ENCODE measurements at places on chromosomes 4 and X.

GRCh38 chr4:175376287-175376977 lies 435.6 kb downstream of the GPM6A start:
- DNase-seq, result no peak

DNA sequence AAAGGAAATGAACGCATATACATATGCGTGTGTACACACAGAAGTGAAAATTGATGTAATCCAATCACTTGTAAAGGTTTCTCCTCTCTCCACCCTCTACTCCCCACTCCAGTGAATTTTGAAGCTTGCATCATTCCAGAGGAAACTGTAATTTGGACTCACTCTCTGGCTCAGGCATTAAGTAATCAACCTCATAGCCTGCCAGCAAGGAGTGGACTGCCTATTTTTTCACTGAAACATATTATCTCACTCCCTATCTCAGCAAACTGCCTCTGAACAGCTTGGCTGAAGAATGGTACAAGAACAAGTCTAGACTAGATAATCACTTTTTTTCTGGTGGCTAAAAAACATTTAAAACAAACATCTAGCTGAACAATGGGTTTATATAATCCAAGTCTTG lies 124.2 kb downstream of the C4orf51 start:
- no peak for DNase-seq

- DNase-seq, result no peak
Observed at GRCh38 chr4:128951316-128951715, 141.8 kb downstream of the JADE1 start.

DNA sequence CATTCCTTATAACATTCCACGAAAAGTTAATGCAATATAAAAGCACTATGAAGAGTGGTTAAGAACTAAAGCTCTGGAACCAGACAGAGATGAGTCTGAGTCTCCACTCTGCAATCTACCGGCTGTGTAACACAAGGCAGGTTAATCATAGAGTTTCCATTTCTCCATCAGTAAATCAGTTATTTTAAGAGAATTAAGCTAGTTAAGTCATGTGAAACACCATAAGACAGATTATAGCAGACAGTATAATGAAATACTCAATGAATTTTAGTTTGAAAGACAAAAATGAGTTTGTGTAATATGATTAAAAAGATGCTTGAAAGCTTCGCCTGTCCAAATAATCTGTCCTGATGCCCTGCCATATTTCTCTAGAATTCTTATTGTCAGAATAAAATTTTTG lies 282.6 kb upstream of the ACTRT1 start:
- no peak for DNase-seq

DNA sequence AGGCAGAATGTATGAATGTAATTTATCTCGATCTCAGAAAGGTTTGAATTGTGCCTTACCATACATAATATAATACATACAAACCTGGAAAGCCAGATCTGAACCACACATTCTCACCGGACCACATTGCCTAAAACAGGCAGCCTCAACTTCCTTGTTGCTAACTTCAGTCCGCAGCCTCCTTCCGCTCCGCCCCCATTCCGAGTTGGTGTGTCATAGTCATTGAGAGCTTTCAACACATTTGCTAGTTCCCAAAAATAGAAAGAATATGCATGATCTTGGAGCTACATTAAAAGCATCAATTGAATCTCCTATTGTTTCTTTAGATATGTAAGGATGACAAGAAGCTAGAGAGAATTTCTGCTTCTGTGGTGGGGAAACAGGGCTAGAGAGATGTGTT lies 127.2 kb downstream of the ARHGEF9 start:
- no peak for DNase-seq

DNA sequence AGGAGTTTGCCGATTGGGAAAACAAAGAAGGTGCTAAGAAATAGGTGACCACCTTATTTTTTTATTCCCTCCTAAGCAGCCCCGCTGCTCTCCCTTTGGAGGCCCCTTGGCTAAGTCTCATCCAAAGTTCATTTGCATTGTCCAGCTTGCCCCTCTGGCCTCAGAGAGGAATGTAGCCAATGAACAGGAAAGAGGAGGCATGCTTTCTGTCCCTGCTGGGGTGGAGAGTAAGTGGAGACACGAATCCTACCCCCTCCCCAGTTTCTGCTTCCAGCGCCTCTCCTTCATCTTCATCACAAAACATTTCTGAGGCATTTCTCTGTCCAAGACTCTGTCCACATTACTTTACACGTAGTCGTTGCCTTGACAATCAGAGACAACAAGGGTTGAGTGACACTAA lies 38.7 kb downstream of the NLGN3 start:
- DNase-seq, result no peak
